ENCODE measurements at places on chromosomes 13 and 19.
A peak's percentile ranks its signal among the peaks of the same experiment; 100 is the strongest.

- DNase-seq = no peak
Observed at GRCh38 chr19:55703790-55704215, 28.8 kb downstream of the EPN1 start.

- no peak for DNase-seq
Observed at GRCh38 chr13:51357928-51358595, 18.6 kb downstream of the SERPINE3 start.

- DNase-seq = no peak
Observed at GRCh38 chr13:23086968-23087623, 93.7 kb upstream of the SGCG start.

DNA sequence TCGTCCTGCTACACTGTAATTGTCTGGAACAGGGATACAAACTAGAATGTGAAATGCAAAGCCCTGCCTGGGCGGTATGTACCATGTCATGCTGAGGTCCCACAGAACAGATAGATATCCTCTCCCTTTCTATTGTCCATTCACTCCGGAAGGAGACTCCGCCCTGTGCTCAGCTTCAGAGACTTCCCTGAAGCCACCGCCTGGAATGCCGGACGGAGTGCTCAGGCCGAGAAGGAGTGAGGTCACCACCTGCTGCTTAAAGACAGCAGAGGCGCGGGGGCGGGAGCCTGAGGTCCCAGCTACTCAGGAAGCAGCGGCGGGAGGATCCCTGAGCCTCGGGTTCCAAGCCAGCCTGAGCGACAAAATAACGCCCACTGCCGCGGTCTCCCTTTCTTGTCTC lies 890 bp upstream of the ZNF611 start:
- no peak for DNase-seq

DNA sequence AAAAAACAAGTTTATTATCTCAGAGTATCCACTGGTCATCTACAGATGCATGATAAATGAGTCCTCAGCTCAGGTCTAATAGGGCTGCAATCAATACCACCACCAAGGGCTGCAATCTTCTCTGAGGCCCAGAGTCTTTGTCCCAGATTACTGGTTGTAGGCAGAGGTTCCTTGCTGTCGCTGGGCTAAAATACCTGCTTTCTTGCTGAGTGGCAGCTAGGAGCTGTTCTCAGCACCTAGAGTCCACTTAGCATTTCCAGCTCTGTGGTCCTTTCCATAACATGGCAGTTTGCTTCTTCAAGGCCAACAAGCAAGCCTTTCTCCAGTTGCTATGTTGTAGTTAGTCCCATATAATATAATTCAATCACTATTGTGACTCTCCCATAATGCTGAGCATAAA lies 351.3 kb downstream of the SLITRK1 start:
- no peak for DNase-seq

- no peak for DNase-seq
Observed at GRCh38 chr19:5935473-5936291, 21.6 kb downstream of the CAPS start.

GRCh38 chr13:63092456-63092855 lies 1676.8 kb upstream of the PCDH20 start:
- no peak for DNase-seq

- DNase-seq = no peak
Observed at GRCh38 chr19:58157045-58157728, 6.6 kb upstream of the ZNF329 start.

GRCh38 chr13:60274655-60275054 lies 110.9 kb upstream of the DIAPH3 start:
- DNase-seq = no peak

DNA sequence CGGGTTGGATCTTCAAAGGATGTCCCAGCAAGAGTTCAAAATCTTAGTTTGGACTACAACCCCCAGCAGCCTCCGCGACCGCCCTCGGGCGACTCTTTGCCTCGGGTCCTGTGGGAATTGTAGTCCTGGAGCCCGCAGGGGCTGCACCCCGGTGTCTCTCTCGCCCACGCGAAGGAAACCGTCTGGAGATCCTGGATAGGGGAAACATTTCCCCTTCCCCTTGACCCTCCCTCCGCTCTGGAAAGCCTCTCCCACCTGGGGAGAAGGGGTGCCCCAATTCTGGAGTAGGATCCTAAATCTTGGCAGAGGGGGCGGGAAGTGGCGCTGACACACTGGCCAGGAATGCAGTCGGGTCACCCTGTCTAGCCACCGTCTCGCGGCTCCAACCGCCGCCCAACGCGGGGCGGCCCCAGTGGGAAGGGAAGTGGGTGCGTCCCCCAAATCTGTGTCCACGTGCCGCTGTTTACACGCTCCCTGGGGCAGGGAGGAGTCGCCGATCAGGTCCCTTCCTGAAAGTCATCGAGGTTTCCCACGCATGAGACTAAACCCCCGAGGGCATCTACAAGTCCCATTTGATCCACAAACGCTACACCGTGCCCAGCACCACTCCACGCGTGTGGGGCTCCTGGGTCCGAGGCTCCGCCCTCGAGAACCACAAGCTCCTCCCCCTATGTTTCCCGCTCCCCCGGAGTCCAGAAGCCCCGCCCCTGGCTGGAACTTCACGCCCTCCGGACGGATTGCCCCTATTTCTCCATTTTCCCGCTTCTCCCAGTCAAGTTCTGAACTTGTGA lies 761 bp upstream of the PPP1R13L start:
- no peak for DNase-seq

- peak; percentile 98 for DNase-seq
Observed at GRCh38 chr19:32373585-32374295, 28.3 kb downstream of the ZNF507 start.

- DNase-seq = no peak
Observed at GRCh38 chr19:18108897-18109296, 11.3 kb downstream of the MAST3 start.

GRCh38 chr13:79405501-79405830 lies 589 bp downstream of the RBM26 start:
- no peak for DNase-seq

DNA sequence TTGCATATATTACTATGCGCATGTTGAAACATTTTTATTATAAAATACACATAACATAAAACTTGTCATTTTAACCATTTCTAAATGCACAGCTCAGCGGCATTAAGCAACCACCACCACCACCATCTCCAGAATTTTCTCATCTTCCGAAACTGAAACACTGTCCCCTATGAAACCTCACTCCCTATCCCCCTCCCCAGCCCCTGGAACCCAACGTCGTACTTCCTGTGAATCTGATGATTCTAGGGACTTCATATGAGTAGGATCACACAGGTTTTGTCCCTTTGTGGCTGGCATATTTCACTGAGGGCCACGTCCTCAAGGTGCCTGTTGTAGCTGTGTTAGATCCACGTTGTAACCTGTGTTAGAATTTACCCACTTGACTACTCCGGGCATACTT lies 716 bp upstream of the MAP2K2 start:
- no peak for DNase-seq

DNA sequence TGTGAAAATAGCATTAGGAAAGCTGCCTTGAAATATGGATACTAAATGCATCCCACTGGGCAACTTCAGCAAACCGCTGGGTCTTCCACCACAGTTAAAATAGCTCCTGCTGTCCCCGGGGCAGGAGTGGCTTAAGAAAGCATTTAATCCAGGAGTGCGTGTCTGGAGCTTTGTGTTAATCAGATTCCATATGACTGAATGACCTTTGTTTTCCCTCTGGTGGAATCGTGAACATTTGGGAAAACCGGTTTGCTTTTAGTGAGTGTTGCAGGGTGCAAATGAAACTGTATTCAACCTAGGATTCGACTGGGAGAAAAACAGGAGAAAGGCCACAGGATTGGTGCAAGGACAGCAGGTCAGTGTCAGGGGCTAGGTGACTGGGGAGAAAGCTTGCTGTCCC lies 237.6 kb upstream of the MAB21L1 start:
- DNase-seq = no peak

GRCh38 chr19:13665125-13665905 lies 99.0 kb upstream of the MRI1 start:
- no peak for DNase-seq

DNA sequence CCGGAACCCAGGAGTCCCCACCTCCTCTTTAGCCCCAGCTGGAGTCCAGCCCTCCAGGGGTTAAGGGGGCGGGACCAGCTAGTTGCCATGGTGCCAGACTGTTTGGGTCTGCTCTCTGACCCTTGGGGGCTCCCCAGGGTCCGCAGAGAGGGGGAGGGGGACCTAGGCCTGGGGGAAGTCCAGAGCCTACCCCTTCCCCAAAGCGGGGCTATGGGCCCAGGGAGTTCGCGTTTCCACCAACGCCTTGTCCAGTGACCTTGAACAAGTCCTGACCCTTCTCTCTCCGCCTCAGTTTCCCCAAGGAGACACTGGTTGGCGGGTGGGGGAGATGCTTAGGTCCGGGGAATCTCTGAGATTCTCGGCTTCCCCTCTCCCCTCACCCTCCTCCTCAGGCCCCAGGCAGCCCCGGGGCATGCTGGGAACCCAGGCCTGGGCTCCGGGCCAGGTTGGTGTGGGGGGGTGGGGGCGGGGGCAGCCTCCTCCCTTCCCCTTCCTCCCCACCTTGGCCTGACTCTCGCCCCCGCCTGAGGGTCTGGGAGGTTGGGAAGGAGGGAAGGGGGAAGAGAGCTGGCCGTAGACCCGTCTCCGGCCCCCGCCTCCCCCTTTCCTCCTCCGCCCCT lies 2.6 kb upstream of the SPACA6 start:
- DNase-seq = no peak

GRCh38 chr19:33394723-33395560 lies 21.4 kb downstream of the CEBPG start:
- DNase-seq = no peak

DNA sequence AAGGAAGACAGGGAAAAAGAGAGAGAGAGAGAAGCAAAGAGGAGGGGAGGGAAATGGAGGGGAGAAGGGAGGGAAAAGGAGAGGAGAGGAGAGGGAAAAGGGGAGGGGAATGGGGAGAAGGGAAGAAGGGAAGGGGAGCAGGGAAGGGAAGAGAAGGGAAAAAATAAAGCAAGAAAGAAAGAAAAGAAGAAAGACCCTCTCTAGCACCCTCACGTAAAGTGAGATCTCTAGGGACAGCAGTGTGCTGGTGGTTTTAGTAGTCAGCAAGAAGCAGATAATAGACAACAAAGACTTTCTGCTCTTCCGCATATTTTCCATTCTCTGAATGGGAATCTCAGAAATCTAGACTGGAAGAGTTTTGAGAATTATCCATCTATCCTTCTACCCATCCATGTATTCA lies 201.8 kb upstream of the RFC3 start:
- no peak for DNase-seq

DNA sequence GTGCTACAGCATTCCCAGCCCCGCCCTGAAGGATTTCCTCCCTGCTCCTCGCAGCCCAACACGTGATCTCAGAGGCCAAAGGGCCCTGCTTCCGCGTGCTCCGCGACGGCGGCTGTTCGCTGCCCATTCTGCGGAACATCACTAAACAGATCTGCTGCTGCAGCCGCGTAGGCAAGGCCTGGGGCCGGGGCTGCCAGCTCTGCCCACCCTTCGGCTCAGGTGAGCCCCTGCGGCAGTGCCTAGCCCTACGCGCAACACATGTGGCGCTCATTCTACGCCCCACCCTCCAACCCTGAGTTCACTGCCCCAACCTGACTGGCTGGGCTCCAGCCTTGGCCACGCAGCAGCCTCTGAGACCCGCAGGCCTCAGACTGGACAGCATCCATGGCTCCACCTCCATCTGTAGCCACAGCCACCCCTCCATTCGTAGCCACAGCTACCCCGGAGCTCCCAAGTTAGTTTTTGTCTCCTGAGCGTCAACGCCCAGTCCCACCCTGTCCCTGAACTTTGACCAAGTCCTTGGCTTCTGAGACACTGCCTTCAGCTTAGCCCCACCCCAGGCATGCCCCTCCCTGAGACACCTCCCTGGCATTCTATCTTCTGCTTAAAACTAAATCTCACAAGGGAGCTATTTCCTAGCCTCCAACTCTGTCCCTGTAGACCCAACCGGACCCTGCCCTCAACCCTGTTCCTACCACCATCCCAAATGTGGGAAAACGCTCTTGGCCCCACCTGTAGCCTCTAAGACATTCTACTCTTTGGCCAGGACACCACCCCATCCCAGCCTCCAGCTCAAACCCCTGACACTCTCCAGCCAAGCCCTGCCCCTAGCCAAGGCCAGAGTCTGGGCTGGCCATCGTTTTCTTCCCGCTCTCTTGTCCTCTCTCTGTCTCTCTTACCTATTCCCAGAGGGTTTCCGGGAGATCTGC lies 6.4 kb downstream of the LTBP4 start:
- DNase-seq = no peak

- DNase-seq = no peak
Observed at GRCh38 chr13:109737606-109738005, 48.8 kb downstream of the IRS2 start.

DNA sequence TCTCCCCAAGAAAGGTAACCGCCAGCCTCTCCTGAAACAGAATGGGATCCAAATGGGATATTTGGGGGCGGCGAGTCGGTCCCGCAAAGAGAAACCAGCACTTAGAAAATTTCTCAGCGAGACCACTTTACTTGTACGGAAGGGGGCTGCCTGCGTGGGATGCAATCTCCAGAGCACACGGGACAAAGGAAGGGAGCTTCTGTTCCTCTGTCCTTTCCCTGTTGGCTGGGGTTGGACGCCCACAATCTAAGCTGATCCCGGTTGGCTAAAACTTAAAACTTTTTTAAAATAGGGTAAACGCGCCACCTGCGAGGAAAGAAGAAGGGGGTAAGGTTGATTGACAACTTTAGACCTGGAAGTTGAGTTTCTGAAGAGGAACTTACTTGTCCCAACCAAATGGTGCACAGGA lies 826 bp upstream of the BSG start:
- no peak for DNase-seq

Measured in AG04449 (cell line).